ENCODE measurements at places on chromosomes 2 and 18. TPM values are rescaled to one million over a fixed set of nuclear protein-coding genes. Genes with fewer than 3 reads are reported as not detected.

- DNase-seq = no peak
Observed at GRCh38 chr2:126703311-126703710, 47.4 kb downstream of the GYPC start.

DNA sequence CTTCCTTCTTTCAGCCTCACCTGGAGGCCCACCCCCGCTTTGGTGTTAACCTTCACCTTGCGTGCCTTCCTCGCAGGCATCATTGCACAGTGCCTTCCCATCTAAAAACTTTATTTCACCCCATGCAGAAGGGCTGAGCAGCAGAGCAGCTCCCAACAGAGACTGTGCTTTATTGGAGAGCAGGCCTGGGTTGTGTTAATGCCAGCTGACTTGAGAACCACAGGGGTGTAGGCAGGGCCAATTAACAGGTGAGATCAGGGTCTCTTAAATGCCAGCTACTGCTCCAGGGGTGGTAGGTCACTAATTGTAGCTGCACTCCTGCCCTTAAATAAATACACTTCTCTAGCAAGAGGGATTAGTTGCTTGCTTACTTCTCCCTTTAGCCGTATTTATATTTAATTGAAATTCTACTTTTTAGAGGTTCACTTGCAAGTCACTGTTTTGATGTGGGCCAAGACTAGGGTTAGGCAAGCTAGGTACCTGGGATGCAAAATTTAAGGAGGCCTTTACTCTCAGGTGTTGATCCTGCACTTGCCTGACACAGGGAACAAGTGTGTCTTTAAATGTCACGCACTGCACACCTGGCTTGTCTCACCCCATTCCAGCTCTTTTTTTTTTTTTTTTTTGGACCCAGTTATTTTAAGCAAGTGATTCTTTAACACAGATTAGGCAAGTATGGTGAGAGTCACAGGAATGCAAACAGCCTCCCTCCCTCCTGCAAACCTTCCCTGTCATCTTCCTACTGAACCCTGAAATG lies 54.5 kb downstream of the LYPD1 start:
- DNase-seq = no peak

DNA sequence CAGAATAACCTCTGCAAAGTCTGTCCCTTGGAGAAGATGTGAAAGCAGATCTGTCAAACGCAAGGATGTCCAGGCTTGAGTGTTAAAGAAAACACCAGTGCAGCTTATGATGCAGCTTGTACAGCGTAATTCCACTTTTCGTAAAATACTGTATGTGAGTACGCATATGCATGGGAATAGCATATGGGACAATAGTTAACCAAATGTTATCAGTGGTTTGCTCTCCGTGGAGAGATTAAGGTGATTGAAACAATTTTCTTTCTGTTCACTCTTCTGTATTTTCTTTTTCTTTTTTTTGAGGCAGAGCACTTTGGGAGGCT lies 27.2 kb downstream of the ATOH8 start:
- DNase-seq = no peak

Gene ZBTB7C
- 2.4 TPM for total RNA-seq

Gene MARCHF4
- 0.56 TPM for total RNA-seq

- no peak for DNase-seq
Observed at GRCh38 chr2:239467956-239468490, 67.2 kb upstream of the HDAC4 start.

DNA sequence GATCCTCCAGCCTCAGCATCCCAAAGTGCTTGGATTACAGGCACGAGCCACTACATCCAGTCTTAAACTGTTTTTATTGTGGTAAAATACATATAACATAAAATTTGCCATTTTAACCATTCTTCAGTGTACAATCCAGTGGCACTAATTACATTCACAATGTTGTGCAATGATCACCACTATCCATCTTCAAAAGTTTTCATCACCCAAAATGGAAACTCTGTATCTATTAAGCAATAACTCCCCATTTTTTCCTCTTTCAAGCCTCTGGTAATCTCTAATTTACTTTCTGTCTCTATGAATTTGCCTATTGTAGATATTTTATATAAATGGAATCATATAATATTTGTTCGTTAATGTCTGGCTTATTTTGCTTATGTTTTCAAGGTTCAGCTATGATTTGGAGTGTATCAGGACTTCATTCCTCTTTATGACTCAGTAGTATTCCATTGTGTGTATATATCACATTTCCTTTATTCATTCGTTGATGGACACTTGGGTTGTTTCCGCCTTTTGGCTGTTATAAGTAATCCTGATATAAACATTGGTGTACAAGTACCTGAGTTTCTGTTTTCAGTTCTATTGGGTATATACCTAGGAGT lies 71.8 kb downstream of the GFPT1 start:
- DNase-seq = no peak

DNA sequence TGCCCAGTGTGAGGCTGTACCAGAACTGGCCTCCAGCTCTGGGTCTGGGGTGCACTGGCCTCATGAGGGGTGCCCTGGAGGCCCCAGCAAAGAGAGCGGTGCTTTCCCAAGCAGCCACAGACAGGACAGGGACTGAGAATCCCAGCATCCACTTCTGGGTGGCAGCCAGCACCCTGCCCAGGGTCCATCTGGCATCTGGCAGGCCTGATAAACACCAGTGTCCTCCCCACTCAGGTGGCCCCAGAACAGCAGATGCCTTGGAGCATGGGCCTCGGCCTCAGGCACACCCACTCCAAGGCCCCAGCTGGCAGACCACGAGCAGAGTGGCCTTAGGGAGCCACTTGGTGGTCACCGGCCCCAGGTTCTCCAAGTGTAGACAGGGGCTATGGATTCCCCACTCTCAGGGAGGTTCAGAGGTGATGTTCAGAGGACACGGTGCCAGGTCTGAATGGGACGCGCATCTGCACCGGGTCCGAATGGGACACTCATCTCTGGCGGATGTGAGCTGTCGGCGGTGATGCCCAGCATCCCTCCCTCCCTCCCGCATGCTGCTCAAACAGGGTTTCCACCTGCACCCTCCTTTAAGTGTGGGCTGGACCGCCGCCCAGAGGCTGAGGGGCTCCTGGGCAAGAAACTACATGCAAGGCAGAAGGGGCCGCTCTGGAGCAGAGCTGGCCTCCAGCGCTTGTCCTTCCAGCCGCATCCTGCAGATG lies 82.2 kb upstream of the GPC1 start:
- no peak for DNase-seq

- DNase-seq = no peak
Observed at GRCh38 chr2:23469142-23469540, 84.2 kb downstream of the KLHL29 start.

DNA sequence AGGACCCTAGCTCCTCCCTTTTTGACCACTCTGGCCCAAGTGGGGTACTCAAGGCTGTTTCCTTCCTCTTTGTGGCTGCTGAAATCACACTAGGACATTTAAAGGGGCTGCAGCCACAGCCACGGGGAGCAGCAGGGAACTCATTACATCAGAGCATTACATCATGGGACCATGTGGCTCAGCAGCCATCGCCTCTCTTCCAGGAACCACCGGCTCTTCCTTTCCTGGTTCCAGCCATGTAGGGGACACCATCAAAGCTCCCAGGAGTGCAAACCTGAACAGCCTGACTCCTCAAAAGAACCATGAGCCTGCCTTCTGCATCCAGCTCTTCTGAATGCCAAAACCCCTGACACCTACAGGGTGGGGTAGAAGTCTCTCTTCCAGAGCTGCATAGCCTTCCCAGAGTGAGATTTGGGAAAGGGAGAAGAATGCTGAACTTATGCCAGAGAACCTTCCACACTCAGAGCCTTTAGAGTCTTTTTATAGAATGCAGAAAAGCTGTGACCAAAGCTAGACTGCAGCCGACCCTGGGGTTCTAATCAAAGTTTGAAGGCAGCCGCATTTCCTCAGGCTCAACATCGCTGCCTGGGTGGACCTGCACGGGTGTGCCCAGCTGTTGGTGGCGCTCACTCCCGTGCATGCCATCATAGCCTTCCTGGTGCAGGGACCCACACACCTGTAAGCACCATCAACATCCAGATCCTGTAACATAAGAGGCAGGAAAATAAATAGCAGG lies 121.7 kb downstream of the KLHL29 start:
- DNase-seq = no peak

- no peak for DNase-seq
Observed at GRCh38 chr2:237577458-237577857, 11.1 kb downstream of the PRLH start.

Gene C2orf72
- 0.07 TPM for total RNA-seq

- no peak for DNase-seq
Observed at GRCh38 chr2:37192551-37192950, 3.7 kb upstream of the CEBPZOS start.
